ENCODE measurements at places on chromosomes 1 and 21.

GRCh38 chr1:53165408-53165961, 23.0 kb upstream of the SLC1A7 start:
- no peak for DNase-seq

DNA sequence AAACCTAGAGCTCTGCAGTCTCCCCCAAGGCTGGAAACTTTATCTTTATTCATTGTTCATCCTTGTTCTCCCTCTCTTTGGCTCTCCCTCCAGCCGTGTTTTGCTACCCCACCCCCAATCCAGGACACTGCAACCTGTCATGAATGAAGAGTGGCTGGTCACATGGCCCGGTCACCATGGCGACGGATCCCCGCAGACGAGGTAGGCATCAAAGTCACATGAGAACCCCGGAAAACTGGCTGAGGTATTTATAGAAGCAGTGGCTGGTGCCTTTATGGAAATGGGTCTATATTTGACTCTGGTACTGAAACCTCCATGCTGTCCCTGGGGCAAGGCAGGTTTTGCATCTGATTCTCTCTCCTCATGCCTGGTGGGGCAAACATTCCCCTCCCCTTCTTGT, 13.4 kb upstream of the SLC6A17 start:
- no peak for DNase-seq

GRCh38 chr1:188386161-188386560, 1557.4 kb downstream of the PLA2G4A start:
- no peak for DNase-seq

DNA sequence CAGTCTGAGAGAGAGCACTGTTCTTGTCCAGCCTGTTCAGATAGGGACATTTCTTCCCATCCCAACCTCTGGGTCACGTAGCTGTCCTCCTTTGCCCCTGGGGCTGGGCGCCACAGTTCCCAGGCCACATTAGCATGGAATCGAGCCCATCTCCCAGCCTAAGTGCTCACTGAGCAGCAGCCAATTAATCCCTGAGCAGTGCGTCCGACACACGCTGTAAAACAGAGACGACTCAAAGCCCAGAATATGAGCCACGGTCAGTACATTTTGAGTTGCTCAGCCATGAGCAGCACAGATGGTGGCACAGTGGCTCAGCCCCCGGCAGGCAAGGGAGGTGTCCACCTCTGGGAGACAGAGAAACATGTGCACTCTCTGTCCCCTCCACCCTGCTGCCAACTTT, 267.4 kb downstream of the NPHP4 start:
- DNase-seq = no peak

DNA sequence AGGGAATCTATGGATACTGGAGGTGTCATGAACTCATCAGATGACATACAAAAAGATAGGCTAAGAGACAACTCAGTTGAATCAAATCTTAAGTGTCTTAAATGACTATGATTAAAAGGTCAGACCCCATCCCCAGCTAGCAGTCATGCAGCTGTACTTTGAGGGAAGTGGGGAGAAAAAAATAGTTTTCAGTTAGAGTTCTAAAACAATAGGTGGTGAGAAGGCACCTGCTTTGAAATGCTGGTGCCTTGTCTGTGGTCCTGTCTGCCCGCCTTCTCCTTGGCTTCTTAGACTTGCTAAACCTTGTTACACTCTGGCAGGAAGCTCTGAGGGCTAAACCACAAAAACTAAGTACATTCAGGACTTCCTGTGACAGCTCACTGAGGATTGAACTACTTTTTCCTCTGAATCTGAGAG, 15.3 kb downstream of the CD2 start:
- DNase-seq = peak; percentile 17

DNA sequence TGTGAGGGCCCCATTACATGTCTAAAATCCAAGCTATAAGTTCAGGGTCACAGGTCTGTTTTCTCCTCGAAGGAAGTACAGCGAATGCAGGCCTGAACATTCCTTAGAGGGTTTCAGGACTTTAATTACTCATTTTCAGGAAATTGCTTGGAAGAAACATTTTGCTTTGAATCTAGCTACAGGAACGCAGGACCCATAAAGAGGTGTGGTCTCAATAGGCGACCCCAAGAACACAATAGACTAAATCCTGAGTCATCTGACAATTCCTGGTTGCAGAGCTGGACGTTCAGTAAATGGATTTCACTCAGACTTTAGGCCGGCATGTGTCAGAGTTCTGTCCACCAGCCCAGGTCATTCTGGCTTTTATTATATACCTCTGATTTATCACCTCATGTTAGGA, 1.0 kb upstream of the ERG start:
- no peak for DNase-seq

GRCh38 chr1:180267211-180267561, 37.1 kb downstream of the LHX4 start:
- no peak for DNase-seq

DNA sequence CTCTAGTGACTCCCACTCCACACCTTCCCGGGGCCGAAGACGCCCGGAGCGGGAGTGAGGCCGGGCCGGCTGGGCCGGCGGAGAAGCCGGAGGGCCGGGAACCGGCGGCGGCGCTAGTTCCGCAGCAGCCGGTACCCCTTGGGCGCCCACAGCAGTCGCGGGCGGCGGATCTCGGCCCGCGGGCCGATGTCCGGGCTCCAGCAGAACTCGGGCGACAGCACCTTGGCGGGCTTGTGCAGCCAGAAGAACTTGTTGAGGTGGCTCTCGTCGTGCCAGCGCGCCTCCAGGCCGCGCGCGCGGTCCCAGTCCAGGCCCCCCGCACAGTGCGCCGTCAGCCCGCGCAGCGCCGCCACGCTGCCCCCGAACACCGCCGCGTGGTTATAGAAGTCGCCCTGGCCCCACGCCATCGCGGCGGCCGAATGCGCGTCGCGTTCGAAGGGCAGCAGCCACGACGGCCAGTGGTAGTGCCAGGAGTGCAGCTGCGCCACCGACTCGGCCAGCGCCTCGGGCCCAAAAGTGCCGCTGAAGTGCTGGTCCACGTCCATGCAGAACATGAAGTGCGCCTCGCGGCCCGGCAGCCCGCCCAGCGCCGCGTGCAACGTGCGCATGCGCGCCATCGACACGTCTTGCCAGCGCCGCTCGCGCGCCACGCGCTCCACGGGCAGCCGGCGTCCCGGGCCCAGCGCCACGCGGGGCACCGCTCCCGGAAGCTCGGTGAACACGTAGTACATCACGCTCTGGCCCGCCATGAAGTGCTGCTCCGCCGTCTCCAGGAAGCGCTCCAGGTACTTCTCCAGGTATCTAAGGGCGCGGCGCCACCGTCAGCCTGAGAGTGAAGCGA, 14.0 kb downstream of the A3GALT2 start:
- no peak for DNase-seq

DNA sequence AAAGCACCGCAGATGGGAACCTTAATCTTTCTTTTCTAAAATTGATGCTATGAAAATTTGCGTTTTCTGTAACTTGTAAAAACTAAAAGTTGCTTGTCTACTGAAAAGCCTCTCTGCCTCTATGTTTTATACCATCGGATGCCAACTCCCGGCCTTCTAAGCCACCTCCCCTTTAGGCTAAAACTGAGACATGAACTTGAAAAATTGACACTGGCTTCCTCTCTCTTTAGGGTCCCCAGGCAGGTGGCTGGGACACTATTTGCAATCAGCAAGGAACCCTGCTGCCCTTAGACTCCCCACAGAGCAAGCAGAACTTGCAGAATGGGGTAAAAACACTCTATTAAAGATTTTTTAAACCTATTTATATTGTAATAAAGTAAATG, 151.1 kb upstream of the CAMK1G start:
- DNase-seq = no peak

DNA sequence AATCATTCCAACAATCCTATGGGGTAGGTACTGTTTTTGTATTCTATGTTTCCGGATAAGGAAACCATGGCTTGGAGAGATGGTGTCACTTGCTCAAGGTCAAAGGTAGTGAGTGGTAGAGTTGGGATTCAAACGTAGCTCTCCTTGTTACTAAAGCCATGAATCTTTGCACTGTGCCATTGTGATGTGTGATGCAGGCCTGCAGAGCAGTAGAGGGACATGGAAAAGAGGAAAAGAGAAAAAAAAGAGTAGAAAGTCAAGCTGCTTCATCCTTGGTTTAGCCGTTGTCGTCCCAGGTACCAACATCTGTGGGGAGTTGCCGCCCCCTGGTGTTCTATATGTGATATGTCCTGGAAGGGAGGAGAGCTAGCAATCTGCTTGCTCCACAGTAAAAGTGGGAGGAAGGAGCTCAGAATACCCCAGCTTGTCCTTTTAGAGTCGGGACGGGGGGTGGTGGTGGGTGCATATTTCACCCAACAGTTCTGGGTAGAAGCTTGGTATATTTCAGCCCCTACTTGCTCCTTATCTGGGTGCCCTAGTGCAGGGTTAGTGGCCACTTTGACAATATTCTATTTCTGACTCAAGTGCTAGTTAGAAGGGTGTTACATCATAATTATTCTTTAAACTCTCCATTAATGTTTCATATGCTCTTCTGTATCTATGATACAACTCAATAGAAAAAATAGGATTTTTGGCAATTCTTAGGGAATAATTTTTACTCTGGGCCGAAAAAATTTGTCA, 98.4 kb downstream of the EBNA1BP2 start:
- DNase-seq = peak; percentile 42

DNA sequence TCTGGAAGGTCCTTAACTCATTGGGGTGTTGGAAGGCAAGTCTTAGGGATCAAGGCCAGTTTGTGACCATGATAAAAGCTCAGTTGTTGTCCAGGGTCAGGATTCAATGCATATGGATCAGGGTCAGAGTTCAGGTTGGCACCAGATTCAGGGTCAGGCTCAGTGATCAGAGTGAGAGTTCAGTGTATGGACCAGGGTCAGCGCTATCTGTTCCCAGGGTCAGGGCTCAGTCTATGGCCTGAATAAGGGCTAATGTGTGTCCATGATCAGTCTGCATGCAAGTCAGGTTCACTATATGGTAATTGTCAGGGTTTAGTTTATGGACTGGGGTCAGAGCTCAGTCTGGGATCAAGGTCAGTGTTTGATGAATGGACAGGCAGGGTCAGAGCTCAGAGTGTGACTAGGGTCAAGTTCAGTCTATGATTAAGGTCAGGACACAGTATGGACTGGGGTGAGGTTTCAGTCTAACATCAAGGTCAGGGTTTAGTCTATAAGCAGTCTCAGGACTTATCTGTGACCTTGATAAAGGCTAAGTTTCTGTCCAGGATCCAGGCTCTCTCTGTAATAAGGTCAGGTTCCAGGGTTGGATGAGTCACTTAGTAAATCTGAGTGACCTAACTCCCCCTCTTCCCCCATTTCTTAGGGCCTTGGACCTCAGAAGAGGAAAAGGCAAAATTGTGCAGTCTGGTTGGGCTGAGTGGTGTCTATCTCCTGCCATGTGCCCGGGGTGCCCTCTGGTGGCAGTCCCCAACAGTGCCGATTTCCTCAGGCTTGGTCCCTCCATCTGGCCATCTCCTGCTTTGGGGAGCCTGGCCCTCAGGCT, 23.8 kb downstream of the KNCN start:
- DNase-seq = peak; percentile 92

DNA sequence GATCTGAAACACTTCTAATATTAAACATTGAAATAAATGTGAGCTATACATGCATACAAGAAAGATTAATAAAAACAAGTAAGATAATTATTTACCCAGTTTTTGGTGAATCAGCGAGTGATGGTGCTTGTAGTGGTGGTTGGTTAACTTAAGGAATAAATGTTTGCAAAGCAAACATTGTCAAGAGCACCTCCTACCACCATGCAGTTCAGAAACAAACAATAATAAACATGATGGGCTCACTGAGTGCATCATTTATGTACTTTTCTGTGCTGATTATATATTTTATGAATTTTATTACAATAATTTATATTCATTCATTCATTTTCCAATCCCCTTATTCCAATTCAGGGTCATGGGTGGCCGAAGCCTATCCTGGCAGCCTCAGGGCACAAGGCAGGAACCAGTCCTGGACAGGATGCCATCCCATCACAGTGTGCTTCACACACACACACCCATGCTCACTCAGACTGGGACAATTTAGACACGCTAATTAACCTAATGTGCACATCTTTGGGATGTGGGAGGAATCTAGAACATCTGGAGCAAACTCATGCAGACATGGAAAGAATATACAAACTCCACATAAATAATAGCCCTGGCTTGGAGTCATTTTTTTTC, 57.8 kb downstream of the ZMYM4 start:
- no peak for DNase-seq

GRCh38 chr1:244221991-244222390, 170.9 kb downstream of the ZBTB18 start:
- DNase-seq = no peak

- DNase-seq = peak; percentile 27
Measured at GRCh38 chr21:45109831-45110492, 35.6 kb downstream of the ADARB1 start.

GRCh38 chr1:246218686-246219085, 288.4 kb downstream of the SMYD3 start:
- DNase-seq = peak; percentile 24

GRCh38 chr1:221678014-221678413, 63.9 kb downstream of the DUSP10 start:
- DNase-seq = no peak

- no peak for DNase-seq
Measured at GRCh38 chr1:32496127-32496526, 31.3 kb downstream of the ZBTB8B start.

DNA sequence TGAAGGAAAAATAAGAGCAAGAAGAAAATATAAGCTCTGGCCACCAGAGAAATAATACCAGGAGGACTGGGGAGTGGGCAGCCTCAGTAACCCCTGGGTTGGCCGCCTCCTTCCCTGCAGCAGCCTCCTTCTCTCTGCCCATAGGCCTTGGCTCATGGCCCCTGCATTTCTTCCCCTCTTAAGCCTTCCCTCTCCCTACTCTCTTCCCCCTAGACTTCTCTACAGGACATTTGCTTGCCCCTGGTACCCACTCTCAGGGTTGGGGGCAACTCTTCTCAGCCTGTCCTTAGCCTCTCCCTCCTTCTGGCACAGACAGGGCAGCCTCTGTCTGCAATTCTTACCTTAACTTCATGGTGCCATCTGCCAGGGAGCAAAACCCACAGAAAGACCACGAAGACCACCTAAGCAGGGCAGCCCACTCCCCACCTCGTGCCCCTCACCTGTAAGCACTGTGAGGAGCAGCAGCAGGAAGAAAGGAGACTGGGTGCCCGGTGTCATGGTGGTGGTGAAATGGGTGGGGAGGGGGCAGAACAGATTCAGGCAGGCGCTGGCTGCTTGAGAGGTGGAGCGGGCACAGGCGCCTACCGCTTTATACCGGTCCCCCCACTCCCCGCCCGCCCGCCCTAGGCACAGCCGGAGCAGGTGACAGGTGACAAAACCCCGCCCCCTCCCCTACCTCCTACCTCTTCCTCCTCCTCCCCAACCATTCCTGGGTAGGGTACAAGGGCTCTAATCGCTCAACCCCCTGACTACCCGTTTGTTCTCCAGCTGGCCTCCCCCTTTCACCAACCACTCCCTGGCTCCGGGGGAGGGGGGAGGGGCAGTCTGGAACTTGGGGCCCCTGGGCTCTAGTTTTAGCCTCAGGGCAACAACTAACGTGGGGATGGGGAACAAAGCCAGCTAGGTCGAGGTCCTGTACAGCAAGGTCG, 15.1 kb downstream of the THBS3 start:
- DNase-seq = no peak

DNA sequence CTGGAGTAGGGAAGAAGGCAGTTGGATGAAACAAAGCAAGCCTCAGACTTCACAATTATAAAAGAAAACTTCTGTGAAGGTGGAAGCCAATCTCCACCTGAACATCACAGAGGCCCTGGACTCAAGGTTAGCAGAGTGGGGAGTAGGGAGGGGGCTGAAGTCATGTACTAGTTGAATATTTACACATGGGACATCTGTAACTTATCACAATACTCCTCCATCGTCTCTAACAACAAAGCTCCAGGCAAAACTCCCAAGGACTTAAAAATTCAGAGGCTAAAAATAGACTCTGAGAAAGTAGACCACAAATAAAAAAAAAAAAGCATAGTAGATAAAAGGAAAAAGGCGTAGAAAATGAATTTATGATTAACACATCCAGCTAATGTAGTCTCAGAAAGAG, 326.3 kb upstream of the PKN2 start:
- DNase-seq = no peak

- DNase-seq = no peak
Measured at GRCh38 chr1:61742620-61743430, 545 bp downstream of the PATJ start.
